ENCODE measurements at places on chromosomes 1 and 21.

GRCh38 chr1:186202271-186202764 is 172.7 kb downstream of the TPR start:
- DNase-seq = no peak

GRCh38 chr21:35402061-35402460 is 353.0 kb upstream of the RUNX1 start:
- no peak for DNase-seq

DNA sequence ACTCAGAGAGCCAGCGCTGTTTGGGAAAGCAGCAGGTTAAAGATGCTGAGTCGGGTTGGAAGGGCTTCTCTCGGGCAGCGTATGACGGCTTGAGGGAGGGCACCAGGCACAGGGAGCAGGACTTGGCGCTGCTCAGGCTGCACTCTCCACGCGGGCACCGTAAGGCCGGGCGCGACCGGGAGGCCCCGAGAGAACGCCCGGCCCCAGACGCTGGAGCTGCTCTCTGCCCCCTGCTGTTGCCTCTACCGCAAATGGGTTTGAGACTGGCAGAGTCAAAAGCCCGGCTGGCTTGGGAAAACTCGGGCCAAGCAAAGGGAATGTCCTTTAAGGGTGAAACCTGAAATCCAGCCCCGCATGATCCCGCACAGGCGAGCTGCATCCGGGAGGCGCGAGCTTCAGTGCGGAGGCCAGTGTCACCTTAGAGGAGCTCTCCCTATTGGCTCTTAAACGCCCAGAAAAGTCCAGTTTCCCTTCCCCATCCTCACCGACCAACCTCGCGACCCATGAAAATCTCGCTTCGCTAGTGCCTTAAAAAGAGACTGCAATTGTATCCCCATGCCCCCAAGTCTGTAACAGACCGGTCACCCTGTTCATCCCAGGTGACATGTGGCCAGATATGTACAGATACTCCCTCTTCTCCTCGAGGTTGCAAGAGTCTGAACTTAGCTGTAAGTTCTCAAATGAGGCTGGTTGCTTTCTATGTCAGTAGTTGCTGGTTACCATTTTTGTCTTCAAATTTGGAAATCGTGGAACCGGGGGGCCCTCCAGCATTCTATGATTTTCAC is 1.1 kb downstream of the PRRX1 start:
- DNase-seq = no peak

GRCh38 chr1:230280906-230281413 is 145.2 kb downstream of the PGBD5 start:
- no peak for DNase-seq

DNA sequence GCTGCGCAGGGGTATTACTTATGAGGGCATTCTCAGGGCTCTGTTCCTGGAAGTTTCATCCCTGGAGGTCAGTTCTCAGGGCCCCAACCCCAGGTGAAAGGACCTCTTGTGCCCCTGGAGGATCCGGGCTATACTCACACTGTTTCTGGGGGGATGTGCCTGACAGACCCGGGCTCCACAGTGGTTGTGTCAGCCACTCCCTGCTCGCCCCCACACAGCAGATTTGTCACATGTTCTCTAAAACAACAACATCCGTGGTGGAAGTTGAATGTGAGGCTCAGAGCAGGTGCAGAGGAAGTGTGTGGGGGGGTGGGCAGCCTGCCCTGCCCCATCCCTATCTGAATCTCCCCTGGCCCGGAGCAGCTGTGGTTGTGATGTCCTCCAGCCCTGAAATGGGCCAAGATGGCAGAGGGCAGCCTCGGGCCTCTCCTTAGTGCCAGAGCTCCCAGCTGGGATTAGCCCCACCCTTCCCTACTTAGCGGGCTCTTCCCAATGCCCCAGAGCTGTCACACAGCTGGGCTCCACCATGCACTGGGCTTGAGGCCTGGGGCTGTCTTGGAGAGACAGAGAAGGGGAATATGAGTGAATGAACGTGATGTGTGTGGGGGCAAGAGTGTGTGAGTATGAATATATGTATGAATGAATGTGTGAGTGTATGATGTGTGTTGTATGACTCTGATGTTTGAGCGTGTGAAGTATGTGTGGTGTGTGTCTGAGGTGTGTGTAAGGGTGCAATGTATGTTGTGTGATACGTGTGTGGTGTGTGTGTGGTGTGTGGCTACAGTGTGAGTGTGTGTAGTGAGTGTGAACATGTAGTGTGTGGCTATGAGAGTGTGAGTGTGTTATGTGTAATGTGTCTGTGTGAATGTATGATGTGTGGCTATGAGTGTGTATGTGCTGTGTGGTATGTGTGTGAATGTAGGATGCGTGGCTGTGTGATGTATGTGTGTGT is 1.5 kb upstream of the FCMR start:
- no peak for DNase-seq

DNA sequence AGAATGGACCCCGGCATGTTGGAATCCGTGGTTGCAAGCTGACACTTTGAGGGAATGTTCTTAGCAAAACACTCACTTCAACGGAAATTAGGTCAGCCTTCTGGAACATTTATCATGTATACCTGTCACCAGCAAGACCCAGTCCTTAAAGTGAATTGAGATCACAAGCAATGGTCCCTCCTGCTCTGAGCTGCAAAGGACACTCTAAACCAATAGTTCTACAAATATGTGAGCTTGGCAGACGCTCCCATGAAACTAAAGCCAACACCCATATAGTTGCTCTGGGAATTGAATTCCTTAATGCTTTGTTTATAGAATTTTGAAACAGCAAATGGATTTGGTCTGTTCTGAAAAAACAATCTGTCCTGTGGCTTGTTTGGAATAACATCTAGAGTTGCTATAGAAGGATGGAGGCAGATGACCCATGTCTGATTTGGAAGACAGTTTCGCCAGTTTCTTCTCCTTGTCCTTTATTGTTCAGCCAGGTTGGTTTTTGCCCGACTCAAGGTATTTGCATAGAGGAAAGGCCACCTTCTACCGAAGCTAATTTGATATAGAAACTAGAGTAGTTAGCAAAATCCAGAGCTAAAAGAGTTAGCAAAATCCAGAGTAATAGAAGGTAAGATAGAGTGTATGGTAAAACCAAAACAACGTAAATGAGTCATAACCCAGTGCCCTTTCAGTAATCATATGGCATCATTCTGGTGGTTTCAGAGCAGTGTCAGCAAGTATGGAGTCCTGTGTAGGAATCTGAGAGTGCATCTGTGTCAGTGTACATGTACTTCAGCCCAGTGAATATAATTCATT is 236.2 kb downstream of the NFIA start:
- DNase-seq = no peak

GRCh38 chr1:228455715-228456114 is 31.5 kb upstream of the RNF187 start:
- DNase-seq = no peak

DNA sequence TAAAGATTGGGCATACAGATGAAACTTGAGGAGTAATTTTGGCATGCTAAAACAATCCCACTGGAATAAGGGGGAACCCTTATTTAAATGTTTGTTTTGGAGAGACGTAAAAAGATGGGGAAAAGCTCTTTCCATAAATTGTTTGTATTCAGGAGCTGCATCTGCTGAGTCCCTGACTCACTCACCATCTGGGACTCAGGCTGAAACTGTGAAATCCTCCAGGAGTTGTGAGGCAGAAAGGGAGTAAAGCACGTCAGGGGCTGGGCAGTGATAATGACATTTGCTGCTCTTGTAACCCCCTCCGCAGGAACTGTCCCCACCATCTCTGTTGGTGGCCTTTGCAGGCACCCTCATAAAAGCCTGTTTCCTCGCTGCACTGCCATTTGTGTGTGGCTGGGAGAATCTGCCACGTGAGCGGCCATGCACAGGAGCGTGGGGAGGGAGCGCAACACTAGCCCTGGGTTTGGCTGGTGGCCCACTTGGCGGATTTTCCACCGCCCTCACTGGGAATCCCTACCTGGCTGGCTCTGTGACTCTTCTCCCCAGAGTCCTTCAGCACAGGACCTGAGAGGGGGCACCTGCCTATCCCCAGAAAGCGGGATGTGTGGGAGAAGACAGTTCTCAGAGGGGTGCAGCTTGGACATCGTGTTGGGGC is 45.3 kb downstream of the ZSCAN20 start:
- no peak for DNase-seq

DNA sequence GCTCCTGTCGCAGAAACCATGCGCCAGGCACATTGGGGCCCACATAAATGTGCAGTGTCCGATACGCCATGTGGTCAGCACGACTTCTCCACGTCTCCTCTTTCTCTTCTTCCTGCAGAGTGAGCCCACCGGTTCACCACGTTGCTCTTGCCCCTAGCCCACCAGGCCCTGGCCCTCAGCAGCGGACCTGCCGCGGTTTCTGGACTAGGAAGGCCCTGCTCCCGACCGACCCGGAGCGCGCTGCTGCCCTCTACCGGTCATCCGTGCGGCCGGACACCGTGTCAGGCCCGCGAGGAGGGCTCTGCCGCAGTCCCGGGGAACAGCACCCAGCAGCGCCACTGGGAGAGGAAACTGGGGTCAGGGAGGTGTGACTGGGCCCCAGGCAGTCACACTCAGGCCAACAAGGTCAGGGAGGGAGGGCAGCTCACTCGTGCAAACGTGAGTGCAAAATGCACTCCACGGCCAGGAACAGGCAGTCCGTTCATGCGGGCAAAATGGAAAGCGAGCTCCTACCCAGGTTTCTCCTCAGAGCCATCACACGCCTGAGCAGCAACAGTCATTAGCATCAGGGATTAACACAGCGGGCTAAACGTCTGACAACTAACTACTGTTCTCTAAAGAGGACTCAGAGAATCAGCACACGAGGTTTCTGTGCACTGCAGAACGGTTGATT is 13.7 kb downstream of the TLR5 start:
- DNase-seq = peak; percentile 66

GRCh38 chr1:8061673-8062386 is 35.7 kb upstream of the ERRFI1 start:
- DNase-seq = no peak

- DNase-seq = no peak
Measured at GRCh38 chr1:65277605-65278347, 31.6 kb upstream of the DNAJC6 start.
